Kidney (tissue), 22 donors: ENCODE measurements at places on chromosomes 16 and 17. TPM values are rescaled to one million over a fixed set of nuclear protein-coding genes. Genes with fewer than 3 reads are reported as not detected.

DNA sequence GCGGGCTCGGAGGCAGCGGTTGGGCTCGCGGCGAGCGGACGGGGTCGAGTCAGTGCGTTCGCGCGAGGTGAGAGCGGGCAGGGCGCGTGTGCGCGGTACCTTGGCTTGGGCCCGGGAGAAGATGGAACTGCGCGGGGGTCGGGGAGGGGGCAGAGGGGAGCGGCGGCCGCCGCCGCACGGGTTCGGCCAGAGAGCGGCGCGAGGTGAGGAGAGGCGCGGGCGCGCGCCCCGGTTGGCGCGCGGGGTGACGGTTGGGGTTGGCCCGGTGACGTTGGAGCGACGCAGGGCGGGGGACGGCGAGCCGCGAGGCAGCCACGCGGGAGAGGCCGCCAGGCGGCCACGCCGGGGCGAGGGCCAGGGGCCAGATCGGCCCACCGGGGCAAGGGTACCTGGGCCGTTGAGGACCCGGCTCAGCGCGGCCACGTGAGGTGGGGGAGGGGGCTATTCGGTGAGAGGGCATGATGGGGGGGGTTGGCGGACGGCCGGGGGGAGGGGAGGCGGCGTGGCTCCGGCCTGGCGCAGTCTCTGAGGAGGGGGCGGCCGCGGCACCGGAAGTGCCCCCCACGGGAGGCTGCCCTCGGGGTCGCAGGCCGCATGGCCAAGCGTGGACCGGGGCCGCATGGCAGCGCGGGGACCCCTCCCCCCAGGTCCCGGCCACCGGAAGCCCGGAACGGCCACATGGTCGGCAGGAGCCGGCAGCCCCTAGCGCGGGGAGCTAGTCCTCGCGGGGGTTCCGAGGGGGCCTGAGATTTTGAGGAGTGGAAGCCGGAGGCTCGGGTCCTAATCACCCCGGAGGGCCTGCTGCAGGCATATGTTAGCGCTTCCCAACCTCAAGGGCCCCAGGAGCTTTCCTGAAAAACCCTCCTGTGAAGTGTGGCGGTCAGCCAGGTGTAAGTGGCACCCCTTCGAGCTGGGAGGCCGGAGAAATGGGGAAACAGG lies 527 bp downstream of the EIF5A start:
- peaks cover 27% of the 10 kb centered on the region for H3K36me3 ChIP-seq
- peak overlapping the region; percentile 96 for H3K27ac ChIP-seq
- H3K4me3 ChIP-seq, result peak overlapping the region; percentile 95
- no peaks in the 10 kb centered on the region for H3K27me3 ChIP-seq
- peak; percentile 79 for DNase-seq

- no peak for DNase-seq
- H3K27ac ChIP-seq, result no peak overlapping the region
- no peak overlapping the region for H3K4me3 ChIP-seq
- no peaks in the 10 kb centered on the region for H3K27me3 ChIP-seq
Observed at GRCh38 chr17:28777178-28777577, 33.4 kb downstream of the TRAF4 start.

DNA sequence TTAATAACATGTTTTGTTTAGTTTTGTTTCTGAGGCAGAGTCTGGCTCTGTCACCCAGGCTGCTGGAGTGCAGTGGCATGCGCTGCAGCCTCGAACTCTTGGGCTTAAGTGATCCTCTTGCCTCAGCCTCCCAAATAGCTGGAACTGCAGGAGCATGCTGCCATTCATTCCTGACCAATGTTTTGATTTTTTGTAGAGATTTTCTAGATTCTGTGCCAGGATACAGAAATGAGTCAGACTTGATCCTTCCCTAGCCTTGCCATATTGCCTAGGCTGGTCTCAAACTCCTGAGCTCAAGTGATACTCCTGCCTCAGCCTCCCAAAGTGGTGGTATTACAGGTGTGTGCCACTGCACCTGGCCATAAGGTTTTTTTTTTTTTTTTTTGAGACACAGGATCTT lies 17.7 kb downstream of the TAOK1 start:
- H3K27me3 ChIP-seq, result no peaks in the 10 kb centered on the region
- H3K4me1 ChIP-seq, result no peaks in the 10 kb centered on the region
- H3K4me3 ChIP-seq, result no peak overlapping the region
- no peak overlapping the region for H3K27ac ChIP-seq

GRCh38 chr16:77956231-77956630 lies 66.1 kb upstream of the CLEC3A start:
- no peaks in the 10 kb centered on the region for H3K27me3 ChIP-seq
- H3K36me3 ChIP-seq, result no peaks in the 10 kb centered on the region
- no peak overlapping the region for H3K27ac ChIP-seq
- DNase-seq, result no peak
- no peak overlapping the region for H3K4me3 ChIP-seq

DNA sequence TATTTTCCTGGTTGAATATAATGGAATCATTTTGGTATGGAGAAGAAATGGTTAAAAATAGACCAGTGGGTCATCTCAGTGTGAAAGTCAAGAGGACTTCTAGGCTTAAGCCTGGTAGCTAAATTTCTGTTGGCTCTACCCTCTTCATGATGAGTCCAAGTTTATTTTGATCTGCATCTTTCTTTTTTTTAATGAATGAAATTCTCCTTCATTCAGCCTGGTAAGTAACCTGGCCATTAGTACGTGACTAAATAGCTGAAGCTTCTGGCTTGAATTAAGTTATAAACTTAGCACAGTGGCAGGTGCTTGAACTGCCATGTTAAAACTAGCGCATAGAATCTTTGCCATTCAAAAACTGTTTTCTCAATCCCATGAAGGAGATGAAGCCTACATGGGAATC lies 28.0 kb downstream of the NF1 start:
- H3K27me3 ChIP-seq, result no peaks in the 10 kb centered on the region
- peaks cover 7% of the 10 kb centered on the region for H3K4me1 ChIP-seq
- DNase-seq, result no peak

- H3K27ac ChIP-seq, result no peak overlapping the region
- no peaks in the 10 kb centered on the region for H3K27me3 ChIP-seq
- H3K4me3 ChIP-seq, result no peak overlapping the region
- DNase-seq, result no peak
Observed at GRCh38 chr17:40264458-40265185, 23.1 kb upstream of the CDC6 start.

DNA sequence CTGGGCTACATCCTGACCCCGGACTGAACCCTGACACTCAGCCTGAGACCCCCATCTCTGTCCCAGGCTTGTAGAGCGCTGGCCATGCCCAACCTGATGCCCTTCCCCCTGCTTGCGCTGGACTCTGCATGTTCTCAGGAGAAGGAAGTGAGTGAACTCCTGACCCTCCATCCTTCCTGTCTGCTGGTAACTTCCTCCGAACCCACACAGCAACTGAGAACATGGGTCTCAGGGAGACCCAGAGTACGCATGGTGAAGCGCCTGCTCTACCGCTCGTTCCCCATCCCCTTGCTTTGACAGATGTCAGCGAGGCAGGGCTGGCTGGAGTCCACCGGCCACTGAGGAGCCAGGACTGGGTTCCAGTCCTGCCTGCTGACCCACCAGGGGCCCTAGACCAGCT lies 6.1 kb downstream of the CAMKK1 start:
- H3K36me3 ChIP-seq, result no peaks in the 10 kb centered on the region
- peaks cover 20% of the 10 kb centered on the region for H3K4me1 ChIP-seq
- no peak overlapping the region for H3K4me3 ChIP-seq
- DNase-seq, result no peak

DNA sequence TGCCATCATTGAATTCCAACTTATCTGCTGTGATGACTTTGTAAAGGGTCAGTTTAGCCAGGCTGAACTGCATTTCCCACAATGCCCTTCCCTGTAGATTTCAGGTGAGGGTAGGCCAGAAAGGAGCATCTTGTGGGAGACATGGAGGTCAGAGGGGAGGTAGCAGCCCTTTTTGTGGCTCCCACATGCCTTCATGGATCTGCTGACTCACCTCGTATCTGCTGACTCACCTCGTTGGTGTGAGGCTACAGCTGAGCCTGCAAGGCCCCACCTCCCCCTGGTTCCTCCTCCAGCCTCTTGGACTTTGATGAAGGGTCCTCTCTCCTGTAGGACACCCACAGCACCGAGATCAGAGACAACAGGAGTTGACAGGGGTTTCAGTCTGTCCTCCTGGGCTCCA lies 102.5 kb downstream of the SALL1 start:
- H3K4me1 ChIP-seq, result peaks cover 9% of the 10 kb centered on the region
- H3K4me3 ChIP-seq, result no peak overlapping the region
- no peaks in the 10 kb centered on the region for H3K36me3 ChIP-seq
- no peak overlapping the region for H3K27ac ChIP-seq
- no peaks in the 10 kb centered on the region for H3K27me3 ChIP-seq

DNA sequence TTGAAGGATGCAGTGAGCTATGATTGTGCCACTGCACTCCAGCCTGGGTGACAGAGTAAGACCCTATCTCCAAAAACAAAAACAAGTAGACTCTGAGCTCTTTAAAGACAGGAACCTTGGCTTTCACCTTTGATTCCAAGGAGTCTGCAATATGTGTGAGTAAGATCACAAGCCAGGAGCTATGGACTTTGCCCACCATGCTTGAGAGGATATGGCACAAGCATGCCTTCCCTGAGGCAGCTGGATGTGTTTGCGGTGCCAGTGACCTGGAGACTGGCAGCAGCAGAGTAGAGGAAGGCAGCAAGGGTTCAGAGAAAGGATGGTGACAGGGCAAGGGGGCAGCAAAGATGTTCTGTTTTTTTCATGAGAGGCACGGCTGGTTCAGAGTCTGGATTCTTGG lies 14.5 kb upstream of the PRKCA start:
- no peaks in the 10 kb centered on the region for H3K27me3 ChIP-seq
- DNase-seq, result no peak
- H3K27ac ChIP-seq, result no peak overlapping the region
- no peaks in the 10 kb centered on the region for H3K4me1 ChIP-seq
- H3K4me3 ChIP-seq, result no peak overlapping the region

- H3K4me1 ChIP-seq, result no peaks in the 10 kb centered on the region
- DNase-seq, result no peak
- no peak overlapping the region for H3K27ac ChIP-seq
Observed at GRCh38 chr16:21208446-21209230, 2.7 kb downstream of the ZP2 start.

- H3K36me3 ChIP-seq, result no peaks in the 10 kb centered on the region
- H3K27me3 ChIP-seq, result peaks cover 2% of the 10 kb centered on the region
- DNase-seq, result no peak
- no peak overlapping the region for H3K4me3 ChIP-seq
- H3K4me1 ChIP-seq, result no peaks in the 10 kb centered on the region
Observed at GRCh38 chr16:16867973-16868372, 489.0 kb downstream of the NPIPA7 start.

DNA sequence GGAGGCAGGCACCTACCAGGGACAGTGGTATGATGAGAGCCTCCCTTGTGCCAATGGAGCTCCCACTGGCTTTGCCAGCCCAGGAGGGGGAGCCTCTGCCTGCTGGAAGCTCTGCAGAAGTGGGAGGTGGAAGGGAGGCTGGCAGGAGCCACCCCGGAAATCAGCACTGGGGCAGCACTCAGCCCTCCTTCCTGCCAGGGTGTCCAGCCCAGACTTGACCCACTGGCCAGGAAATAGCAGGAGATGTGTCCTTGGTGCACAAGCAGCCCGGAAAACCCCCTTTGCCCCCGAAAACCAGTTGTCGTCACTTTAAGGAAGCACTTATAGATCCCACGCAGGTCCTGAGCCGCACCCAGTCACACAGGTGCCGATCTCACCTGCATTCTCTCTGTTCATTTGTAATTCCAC lies 49.3 kb upstream of the CACNG4 start:
- no peak overlapping the region for H3K27ac ChIP-seq
- DNase-seq, result no peak

DNA sequence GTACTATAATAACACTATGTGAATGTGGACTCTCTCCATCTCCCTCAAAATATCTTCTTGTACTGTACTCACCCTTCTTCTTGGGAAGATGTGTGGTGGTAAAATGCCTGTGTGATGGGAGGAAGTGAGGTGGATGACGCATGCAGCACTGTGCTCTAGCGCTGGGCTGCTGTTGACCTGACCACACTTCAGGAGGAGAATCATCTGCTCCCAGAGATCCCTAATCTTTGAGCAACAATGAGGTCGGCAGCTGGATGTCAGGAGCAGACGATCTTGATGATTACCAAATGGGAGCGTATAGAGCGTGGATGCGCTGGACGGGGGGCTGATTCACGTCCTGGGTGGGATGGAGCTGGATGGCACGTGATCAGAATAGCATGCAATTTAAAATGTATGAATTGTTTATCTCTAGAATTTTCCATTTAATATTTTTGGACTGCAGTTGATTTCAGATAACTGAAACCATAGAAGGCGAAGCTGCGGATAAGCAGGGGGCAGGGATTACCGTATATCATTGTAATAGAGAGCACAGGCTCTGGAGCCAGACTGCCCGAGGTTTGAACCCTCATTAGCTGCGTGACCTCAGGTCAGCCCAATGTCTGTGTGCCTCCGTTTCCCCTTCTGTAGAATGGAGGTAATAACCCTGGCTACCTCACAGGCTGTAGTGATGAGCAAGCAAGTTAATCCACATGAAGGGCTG lies 23.7 kb upstream of the CYLD start:
- H3K4me3 ChIP-seq, result no peak overlapping the region
- no peak for DNase-seq
- H3K27ac ChIP-seq, result no peak overlapping the region
- H3K27me3 ChIP-seq, result no peaks in the 10 kb centered on the region
- no peaks in the 10 kb centered on the region for H3K36me3 ChIP-seq

- no peaks in the 10 kb centered on the region for H3K27me3 ChIP-seq
- DNase-seq, result no peak
- no peaks in the 10 kb centered on the region for H3K36me3 ChIP-seq
Observed at GRCh38 chr16:81494888-81495287, 50.3 kb downstream of the CMIP start.

DNA sequence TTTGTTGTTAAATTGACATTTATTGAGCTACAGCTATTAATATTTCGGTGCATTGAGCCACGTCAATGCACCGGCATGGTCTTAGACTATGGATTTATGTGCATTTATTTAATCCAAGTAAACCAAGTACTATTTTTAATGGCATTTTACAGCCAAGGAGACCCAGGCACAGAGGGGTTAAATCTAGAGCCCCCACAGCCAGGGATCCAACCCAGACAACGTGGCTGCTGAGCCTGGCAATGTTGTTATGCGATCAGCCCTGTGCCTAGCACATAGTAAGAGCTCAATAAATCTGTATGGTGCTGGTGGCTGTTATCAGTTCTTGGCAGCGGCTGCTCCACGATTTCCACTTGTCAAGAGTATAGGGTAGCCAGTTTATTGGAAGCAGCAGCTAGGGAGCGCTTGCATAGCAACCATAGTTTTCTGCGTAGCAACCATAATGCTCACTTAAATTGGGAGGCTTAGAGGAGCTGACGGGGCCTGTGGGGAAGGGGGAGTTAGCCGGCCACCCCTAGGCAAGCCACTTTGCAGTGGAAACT lies 541 bp upstream of the RBBP6 start:
- H3K27ac ChIP-seq, result peak overlapping the region; percentile 100
- DNase-seq, result no peak
- no peaks in the 10 kb centered on the region for H3K36me3 ChIP-seq

- H3K36me3 ChIP-seq, result no peaks in the 10 kb centered on the region
- H3K27ac ChIP-seq, result no peak overlapping the region
- H3K4me1 ChIP-seq, result no peaks in the 10 kb centered on the region
- no peak for DNase-seq
Observed at GRCh38 chr17:76943781-76944213, 75.6 kb downstream of the MGAT5B start.

DBNDD1 gene
- 16.3 TPM for total RNA-seq

PABPN1L gene
- not detected for total RNA-seq

GAST gene
- total RNA-seq, result not detected

ACSM2A gene
- 59.3 TPM for total RNA-seq

CCDC182 gene
- total RNA-seq, result not detected

JPT1 gene
- total RNA-seq, result 76.4 TPM

CHRNE gene
- 1.3 TPM for total RNA-seq

PPY gene
- not detected for total RNA-seq

SLC22A31 gene
- total RNA-seq, result 1.8 TPM

RND2 gene
- total RNA-seq, result 0.63 TPM

EFNB3 gene
- total RNA-seq, result 3.5 TPM
